ENCODE measurements at places on chromosomes 7 and 10.

DNA sequence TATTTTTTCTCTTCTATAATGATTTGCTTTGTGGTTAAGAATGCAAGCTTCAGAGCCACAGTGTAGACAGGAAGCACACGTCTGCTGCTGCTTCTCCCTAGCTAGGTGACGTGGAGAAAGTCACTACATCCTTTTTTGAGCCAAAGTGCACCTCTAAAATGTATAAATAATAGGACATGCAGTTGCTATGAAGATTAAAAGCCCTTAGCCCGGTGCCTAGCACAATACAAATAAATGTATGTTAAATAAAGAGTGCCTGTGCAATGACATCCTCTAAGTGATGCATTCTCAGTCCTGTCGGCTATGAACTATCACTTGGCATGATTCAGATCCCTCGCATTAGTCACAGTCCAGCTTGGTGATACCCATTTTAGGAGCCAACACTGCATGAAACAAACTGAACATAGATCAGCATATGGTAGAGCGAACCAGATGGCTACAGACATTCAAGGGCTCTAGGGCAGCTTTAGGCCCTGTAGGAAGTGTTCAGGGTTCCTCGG is 4.8 kb upstream of the TRDMT1 start:
- no peak for DNase-seq

GRCh38 chr7:85119934-85120333 is 66.9 kb downstream of the SEMA3D start:
- no peak for DNase-seq

- no peak for DNase-seq
Measured at GRCh38 chr7:51242007-51242691, 74.5 kb downstream of the COBL start.

- DNase-seq: no peak
Measured at GRCh38 chr7:139799586-139799985, 21.8 kb upstream of the HIPK2 start.

GRCh38 chr10:75655791-75656451 is 224.5 kb downstream of the LRMDA start:
- DNase-seq: no peak
